Brain (organoid and tissue), 16 donors: ENCODE measurements at places on chromosomes 1 and 21.

- DNase-seq, result no peak
These were observed 38.7 kb downstream of the TRIM62 start for GRCh38 chr1:33143176-33143575.

DNA sequence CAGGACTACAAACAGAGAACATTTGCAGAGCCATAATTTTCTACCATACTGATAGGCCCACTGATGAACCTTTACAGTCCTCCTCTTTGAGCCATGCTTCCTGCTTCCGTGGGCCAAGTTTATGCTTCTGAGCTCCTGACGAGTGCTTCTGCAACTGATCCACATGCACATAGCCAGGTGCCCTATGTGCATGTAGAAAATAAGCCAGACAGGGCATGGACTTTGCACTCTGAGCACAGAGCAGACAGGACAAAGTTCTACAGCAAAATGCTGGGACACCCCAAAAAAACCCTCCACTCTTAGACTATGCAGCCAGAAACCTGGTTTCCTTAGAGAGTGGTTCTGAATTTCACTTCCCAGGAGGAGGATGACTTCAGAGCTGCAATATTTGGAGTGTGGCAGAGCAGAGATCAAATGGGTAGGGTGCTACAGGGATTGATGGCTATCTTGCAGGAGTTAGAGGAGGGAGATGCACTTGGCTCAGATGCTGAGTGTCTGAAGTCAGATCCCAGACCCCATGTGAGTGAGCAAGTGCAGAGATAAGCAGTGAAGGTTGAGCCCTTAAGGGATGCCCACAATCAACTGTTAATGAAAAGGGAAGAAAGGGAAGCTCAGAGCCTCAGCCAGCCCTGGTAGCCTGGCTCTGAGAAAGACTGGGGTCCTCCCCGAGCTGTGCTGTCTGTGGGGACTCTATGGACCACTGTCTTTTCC lies 230.9 kb downstream of the DUSP10 start:
- DNase-seq, result no peak

GRCh38 chr1:162892906-162893611 lies 32.1 kb upstream of the CCDC190 start:
- no peak for DNase-seq

DNA sequence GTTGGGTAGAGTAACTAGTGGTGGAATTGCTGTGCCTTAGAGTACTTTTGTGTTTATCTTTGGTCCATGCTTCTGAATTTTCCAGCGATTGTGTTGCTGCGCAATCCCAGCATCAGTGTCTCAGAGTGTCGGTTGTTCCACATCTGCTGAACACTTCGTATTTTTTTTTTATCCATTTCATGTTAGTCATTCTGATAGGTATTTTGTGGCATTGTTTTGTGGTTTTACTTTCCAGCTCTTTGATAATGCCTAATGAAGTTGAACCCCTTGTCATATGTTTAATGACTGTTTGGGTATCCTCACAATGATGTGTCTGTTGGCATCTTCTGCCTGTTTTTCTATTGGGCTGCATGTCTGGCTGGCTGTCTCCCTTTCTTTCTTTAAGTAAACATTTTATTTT lies 13.6 kb downstream of the TUFT1 start:
- DNase-seq, result no peak

GRCh38 chr21:41418393-41418792 lies 7.6 kb upstream of the MX1 start:
- DNase-seq, result no peak

GRCh38 chr1:246176126-246177024 lies 330.7 kb downstream of the SMYD3 start:
- DNase-seq, result no peak

DNA sequence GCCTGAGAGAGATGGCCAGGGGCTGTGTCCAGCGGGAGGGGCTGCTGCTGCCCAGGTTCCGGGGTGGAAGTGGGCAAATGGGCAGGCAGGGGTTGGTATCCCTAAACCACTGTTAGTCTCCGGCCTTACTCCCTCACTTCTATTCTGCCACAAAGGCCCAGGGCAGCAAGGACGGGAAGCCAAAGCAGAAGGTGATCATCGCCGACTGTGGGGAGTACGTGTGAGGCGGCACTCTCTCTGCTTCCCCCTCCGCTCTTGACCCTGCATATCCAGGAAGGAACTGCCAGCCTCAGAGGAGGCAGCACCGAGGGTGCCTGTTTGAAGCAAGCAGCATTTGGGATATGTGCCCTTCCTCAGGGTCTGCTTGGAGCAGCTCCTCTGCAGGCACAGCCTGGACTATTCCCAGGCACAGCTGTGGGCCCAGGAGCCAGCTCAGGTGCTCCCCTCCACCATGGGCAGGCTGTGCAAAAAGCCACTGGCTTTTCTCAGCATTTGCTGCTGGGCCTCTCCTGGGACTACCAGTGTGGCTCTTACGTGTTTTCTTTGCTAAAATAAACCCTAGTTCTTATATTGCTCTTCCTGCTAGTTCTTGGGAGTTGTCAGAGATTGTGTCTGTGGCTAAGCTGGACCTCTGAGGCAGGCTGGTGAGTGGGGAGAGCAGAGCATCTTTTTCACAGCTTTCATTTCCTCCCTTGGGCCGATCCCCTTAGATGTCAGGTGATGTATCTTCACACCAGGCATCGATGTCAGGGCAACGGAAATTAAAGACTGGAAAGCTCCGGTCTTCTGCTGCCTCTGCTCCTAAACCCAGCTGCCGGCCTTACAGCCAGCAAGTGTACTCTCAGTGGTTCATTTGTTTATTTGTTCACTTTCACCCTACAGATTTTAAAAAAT lies 14.7 kb downstream of the PPIE start:
- DNase-seq, result no peak

- DNase-seq, result no peak
These were observed 35.2 kb downstream of the SYT6 start for GRCh38 chr1:114118351-114118990.

DNA sequence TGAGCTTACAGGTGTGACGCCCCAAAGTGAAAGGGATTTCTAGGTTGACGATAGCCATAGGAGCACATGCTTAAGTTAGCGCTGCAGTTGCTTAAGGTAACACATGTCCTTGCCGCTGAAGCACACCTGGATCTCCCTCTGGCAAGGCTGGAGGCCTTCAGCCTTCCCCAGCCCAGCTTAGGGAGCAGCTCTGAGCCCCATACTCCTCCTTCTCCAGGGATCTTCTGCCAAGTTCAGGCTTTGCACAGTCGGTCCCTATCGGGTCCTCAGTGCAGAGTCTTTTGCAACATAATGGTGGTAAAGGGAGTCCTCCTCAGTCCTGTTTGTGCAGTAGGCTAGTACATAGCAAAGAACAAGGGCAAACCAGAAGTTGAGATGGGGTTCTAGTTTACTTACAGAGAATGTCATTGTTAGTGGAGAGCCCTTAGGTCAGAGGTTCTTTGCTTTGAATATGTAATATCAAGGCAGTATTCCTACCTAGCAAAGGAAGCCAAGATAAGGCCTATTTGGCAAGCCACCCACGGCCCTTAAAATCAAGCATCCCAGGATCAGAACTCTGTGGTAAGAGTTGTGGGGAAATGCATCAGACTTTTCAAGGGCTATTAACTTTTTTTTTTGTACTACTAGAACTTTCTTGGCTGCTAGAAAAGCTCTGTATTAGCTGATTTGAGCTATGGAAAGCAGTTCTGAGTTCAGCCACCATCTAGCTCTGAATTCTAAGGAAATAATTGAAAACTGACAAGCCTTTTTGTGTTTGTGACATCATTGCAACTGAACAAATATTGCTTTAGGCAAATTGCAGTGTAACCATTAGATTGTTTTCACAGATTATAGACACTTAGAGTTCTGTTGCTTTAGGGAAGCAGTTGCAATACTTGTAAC lies 1.4 kb downstream of the EVA1C start:
- no peak for DNase-seq

GRCh38 chr1:180163041-180163440 lies 8.4 kb downstream of the QSOX1 start:
- no peak for DNase-seq

GRCh38 chr1:241592273-241592958 lies 47.8 kb downstream of the CHML start:
- DNase-seq, result no peak

DNA sequence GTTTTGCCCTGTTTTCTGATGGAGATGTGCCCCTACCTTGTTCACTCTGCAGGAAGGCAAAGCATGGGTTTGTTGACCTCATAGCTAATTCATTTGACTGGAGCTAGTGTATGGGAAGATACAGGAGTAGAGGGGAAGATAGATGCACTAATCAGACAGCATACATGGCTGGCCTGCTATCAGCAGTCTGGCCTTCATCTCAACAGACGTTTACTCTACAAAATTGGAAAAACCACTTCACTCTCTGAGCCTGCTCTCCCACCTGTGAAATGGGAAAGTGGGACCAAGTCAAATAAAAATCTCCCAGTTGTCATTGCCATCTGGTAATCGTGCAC lies 235.2 kb upstream of the RAB4A start:
- DNase-seq, result no peak

GRCh38 chr1:43344267-43344850 lies 6.7 kb downstream of the MPL start:
- no peak for DNase-seq

DNA sequence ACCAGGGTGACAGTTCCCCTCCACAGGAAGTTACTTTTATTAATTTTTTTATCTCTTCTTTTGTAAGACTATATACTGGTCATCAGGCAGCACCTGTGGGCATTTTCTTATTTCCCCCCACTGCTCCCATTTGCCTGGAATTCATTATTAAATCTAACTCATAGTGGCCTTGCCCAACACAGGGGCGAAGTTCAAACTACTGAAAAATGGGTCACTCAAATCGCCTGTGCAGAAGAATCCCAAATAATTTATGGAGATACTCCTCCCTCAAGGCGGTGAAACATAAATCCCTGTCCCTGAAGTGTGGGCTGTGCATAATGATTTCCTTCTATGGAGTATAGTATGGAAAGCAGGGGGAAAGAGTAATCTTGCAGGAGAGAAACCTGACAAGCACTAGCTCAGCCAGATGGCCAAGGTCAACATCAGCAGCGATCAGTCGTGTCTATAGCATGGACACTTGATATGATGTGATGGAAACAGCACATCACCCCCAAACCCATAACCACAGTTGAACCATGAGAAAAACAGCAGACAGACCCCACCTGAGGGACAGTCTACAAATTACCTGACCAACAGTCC lies 7.9 kb downstream of the CAMK2N1 start:
- no peak for DNase-seq
